ENCODE measurements at places on chromosomes 1 and 21. TPM values are rescaled to one million over a fixed set of nuclear protein-coding genes. Genes with fewer than 3 reads are reported as not detected.

DNA sequence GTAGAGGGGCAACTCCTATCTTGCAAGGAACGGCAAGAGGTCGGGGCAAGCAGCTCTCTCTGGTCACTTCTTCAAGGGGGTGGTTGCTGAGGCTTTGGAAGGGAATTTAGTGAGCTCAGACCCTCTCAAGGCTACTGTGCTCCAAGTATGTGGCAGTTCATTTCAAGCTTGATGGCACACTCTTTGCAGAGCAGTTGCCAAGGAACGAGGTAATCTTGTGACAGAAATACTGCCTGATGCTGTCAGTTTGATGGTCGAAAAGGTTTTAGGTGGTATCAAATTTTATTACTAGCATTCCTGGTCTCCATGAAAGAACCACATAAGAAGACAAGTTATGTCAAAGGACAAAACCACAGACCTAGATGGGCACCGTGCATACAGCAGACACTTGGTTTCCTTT is 13.1 kb downstream of the CFAP298 start:
- no peak for DNase-seq

GRCh38 chr1:151907363-151908139 is 1.8 kb downstream of the THEM4 start:
- no peak for DNase-seq

DNA sequence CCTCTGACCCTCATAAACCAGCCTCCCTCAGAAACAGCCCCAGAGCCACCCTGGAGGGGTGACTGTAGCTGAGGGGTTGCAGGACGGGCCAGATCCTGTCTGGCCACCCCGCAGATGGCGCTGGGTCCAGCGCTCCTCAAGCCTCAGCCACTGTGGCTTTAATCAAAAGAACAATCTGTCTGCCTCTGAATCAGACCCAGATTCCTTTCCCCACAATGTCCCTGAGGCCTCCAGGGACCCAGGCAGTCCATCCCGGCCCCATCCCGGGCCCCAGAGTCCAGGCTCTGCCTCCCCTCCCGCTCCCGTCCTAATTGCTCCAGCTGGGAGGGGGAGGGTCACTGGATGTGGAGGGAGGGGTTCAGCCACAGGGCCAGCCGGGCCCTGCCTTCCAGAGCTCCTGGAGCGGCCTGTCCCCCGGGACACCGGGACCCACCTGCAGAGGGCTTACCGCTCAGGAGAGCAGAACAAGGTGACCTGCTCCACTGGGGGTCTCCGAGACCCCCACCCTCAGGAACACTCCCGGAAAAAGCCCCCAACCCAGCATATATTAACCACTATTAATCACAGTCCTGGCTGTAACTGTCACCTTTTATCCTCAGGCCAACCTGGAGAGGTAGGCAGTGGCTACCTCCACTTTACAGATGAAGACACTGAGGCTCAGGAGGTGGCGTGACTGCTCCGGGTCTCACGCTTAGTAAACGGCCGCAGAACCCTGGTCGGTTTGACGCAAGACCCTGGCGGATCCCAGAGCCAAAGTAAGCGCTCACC is 836 bp upstream of the FBLIM1 start:
- no peak for DNase-seq

- DNase-seq, result no peak
Measured at GRCh38 chr1:56824271-56824670, 5.1 kb upstream of the FYB2 start.

- DNase-seq, result no peak
Measured at GRCh38 chr1:76075877-76076276, 1.3 kb downstream of the ST6GALNAC3 start.

GRCh38 chr1:15469361-15469760 is 6.5 kb upstream of the CELA2B start:
- no peak for DNase-seq

DNA sequence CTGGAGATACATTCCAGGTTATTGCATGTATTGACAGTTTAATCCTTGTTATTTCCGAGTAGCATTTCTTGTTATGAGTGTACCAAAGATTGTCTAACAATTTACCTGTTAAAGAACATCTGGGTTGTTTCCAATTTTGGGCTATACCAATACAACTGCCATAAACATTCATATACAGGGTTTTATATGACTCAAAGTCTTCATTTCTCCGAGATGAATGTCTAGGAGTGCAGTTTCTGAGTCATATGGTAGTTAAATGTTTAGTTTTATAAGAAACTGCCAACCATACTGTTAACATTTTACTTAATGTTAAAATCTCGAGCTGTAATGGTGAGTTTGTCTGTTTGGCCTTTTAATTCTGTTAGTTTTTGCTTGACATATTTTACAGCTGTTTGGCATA is 10.0 kb downstream of the RAB4A start:
- no peak for DNase-seq

GRCh38 chr1:8562881-8563865 is 245.3 kb downstream of the SLC45A1 start:
- no peak for DNase-seq

GRCh38 chr1:206503591-206504362 is 3.6 kb upstream of the RASSF5 start:
- DNase-seq, result peak; percentile 88

DNA sequence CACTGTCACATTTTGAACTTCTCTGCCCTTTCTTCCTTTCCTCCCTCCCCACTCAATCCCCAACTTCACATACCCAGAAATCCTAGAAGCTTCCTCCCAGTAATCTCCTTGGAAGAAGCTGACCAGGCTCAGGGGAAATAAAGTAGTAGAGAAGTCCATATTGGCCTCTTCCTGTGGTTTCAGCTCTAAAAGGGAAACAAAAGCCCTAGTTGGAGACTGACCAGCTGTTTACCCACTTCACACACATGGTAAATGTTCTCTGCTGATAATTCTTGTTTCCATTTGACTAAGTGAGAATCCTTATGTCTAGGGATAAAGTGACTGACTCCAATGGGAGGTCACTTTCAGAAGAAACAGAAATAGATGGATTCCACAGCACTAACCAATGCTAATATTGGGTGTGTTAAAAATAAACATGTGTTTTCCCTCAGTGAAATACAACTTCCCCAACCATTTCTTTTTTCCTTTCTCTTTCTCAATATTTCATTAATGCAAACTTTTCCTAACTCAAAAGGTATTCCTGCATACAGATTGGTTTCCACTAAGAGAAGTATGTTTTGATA is 178.9 kb upstream of the DPT start:
- no peak for DNase-seq

GRCh38 chr1:5009376-5010065 is 355.1 kb downstream of the AJAP1 start:
- DNase-seq, result no peak

RHCE gene
- polyA plus RNA-seq, result 0.59 TPM

GJA4 gene
- polyA plus RNA-seq, result not detected

NBPF3 gene
- 17.8 TPM for polyA plus RNA-seq

LIPI gene
- polyA plus RNA-seq, result not detected

Data from BJ (cell line).